ENCODE measurements at places on chromosomes 2 and 18.

DNA sequence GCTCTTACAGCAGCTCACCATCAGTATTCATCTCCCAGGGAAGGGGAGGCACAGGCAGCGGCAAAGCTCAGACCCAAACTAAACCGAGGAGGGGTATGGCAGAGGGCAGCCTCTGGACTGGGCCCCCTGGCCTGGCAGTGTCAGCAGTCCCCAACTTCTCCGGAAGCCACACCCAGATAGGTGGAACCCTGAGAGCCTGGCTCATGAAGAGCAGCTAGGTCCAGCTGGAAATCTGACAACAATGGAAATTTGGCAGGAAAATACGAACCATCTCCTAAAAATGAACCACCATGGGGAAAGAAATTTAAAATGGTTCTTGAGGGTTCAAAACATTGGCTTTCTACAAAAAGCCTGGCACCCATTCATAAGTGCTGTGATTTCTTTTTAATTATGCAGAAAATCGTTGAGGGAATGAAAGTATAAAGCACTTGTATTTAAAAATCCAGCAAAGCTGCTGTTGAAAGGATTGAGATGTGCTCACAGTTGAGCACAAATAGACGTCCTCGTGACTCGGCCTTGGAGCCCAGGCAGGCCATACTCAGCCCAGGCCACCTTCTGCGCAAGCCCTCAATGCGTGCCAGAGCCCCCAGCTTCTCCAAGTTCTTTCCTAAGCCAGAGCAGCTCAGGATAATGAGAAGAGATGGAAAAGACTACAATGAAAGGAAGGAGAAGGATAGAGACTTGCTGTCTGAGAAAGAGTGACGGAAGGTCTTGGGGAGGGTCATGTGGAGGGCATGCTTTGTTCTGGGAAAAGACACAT, 93.0 kb downstream of the COL6A3 start:
- no peak for DNase-seq

DNA sequence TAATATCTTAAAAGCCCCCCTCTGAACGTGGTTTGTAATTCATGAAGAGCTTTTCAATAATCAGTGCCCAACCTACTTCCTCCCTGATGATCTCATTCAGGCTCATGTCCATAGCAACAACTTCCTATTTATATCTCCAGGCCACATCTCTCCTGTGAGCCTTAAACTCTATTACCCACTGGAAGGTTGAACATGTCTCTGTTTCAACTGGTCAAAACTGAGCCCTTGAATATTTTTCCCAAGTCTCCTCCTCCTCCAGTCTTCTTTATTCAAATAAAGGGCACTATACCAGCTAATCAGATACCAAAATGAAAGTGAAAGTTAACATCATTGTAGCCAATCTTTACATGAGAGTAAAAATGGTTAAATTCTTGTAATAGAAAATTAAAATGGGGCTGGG, 63.7 kb upstream of the ITGA4 start:
- no peak for DNase-seq

DNA sequence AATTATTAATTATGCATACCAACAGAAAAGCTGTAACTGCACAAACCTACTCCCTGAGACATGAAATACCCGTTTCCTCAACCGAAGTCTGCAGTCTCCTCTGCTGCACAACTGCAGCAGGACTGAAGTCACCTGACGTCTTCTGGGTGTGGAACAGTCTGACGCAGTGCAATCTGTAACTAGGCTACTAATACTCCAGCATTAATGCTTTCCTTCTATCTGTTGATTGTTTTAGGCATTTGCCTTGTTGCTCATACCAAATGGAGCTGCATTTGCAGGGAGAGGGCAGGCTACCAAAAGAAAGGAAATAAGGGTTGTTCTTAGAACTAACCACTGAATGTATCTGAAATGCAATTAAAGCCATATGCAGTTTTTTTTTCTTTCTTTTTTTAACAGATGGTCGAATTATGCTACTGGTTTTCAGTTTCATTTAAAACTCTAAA, 40.1 kb downstream of the RTN4 start:
- peak; percentile 8 for DNase-seq

DNA sequence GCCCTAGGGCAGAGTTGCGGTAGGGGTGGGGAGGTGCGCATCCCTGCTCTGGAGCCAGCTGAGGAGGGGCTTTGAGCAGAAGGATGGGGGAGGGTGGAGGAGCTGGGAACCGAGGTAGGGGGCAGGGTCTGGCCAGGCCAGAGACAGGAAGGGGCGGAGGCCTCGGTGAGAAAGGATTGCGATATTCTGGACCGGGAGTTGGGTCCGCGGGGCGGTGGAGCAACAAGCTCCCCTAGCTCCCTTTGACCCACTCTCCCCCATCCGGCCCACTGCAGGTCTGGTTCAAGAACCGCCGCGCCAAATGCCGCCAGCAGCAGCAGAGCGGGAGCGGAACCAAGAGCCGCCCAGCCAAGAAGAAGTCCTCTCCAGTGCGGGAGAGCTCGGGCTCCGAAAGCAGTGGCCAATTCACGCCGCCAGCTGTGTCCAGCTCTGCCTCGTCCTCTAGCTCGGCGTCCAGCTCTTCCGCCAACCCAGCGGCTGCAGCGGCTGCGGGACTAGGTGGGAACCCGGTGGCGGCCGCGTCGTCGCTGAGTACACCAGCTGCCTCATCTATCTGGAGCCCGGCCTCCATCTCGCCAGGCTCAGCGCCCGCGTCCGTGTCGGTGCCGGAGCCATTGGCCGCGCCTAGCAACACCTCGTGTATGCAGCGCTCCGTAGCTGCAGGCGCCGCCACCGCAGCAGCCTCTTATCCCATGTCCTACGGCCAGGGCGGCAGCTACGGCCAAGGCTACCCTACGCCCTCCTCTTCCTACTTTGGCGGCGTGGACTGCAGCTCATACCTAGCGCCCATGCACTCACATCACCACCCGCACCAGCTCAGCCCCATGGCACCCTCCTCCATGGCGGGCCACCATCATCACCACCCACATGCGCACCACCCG, 4.8 kb downstream of the OTX1 start:
- DNase-seq: no peak

DNA sequence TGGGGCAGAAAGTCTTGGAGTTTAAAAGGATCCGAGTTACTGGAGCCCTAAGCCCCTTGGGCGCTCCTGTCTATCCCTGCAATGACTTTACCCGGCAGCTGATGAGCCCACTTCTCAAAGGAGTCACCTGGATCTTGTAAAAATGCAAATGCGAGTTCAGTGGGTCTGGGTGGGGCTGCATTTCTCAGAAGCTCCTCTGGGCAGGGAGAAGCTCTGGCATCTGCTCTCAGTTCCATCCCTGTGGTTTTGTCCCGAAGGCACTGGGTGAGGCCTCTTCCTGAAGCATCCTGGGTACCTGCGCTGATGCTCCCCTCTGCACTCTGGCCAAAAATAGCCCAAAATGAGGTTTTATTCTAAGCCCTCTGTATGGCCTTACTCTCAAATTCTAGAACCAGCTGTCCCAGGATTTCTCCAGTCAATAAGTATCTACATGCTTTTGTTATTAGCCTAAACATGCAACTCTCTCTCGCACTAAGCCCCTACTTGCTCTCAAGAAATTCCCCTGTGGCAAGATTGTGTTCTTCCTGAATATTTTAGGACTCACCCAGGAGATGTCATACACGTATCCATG, 167.8 kb upstream of the APCDD1 start:
- DNase-seq: no peak

GRCh38 chr2:10647441-10647840, 42.3 kb downstream of the NOL10 start:
- DNase-seq: no peak

GRCh38 chr2:85429213-85429923, 10.9 kb downstream of the SH2D6 start:
- no peak for DNase-seq

- no peak for DNase-seq
These were observed 57.5 kb downstream of the WDPCP start for GRCh38 chr2:63530704-63531279.

DNA sequence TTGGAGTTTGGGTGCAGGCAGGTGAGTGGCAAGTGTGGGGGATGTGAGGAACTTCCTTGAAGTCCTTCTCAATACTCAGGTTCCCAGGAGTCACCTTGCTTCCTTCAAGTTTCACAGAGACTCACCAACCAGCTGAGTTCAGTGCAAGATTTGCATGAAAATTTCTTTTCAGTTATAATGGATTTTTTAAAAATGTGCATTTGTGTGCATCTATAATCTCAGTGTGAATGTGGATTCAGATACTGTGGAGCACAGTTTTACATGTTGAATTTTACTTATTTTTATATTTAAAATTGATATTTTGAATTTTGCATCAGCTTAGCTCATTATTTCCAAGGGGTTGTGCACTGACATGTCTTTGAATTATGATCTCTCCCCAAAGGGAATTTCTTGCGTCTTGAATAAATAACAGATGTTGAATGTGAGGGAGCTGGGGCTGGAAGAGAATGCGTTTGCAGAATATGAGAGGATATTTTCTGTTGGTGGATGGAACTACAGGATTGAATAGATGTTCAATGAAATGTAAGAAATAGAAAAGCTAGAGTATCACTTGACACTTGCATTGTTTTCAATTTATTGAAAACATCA, 184.3 kb downstream of the RPRM start:
- DNase-seq: no peak

DNA sequence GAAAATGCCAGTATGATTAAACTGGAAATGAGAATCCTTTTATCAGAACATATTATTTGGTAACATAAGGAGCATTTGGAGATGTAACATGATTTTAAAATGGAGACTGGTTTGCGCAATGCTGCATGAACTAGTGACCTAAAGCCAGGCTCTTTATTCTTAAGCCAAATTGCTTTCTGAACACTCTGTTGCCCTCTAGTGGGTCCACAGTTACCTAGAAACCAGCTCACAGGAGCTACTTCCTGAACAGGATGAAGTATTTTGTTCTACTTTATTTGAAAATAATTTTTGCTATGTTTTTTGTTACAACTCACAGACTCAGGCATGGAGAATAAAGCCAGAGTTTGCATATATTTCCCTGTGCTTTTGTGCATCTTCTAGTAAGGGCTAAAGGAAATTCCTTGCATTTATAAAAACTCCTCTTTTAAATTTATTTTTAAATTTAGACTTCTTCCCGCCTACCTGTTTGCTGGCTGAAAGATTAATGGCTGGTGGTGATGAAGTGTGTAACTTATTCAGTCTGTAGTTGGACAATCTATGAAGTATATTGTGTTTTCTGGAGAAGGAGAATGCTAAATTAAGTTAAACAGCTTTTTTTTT, 146.7 kb downstream of the PARD3B start:
- no peak for DNase-seq

GRCh38 chr2:229273723-229274338, 2.7 kb upstream of the PID1 start:
- no peak for DNase-seq

DNA sequence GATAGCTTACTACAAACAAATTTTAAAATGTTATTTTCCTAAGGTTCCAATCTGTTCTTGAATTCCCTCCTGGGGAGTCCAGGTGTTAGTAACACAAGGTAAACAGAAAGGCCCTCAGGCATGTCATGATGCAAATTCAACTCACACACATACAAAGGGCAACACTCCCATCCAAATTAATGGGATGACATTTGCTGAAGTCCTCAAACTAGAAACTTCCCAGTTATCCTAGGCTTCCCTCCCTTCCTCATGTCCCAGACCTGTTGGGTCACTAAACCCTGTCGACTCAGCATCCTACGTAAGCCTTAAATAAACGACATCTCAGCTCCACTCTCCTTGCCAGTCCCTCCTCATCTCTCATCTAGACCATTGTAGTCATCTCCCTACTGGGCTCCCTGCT, 85.1 kb downstream of the GREB1L start:
- DNase-seq: no peak

DNA sequence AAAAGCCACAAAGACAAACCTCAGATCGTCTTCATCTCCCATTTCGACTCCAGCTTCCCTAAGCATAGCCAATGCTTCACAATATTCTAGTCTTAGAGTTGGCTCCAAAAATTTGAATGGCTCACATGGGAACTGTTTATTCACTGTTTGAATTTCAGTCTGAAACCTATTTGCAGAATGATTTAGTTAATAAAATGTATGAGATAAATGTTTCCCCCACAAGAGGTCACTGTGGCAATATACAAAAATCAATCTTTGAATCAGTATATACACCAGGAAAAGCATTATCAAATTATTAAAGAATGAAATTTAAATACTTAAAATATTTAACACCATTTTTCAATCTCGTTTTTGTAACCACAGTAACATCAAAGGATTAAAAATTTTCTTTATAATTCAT, 40.0 kb upstream of the MCM6 start:
- DNase-seq: no peak

DNA sequence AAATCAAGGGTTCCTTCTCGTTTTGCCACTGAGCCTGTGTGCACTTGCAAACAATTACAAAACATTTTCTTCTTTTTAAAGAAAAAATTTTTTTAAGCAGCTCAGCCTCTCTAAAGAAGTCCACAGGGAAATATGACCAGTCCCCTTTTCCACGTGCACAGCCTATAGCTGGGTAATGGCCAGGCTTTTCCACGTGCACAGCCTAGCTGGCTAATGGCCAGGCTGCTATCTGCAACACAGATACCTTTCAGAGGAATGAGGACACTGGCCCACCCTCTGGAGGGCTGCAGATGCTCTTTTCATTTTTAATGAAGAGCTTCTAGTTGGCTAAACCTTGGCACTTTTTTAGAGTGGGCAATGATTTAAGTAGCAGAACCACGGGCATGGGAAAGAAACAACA, 46.3 kb downstream of the ASB18 start:
- no peak for DNase-seq

- DNase-seq: no peak
These were observed 30.8 kb upstream of the TMEM214 start for GRCh38 chr2:27001950-27002349.

DNA sequence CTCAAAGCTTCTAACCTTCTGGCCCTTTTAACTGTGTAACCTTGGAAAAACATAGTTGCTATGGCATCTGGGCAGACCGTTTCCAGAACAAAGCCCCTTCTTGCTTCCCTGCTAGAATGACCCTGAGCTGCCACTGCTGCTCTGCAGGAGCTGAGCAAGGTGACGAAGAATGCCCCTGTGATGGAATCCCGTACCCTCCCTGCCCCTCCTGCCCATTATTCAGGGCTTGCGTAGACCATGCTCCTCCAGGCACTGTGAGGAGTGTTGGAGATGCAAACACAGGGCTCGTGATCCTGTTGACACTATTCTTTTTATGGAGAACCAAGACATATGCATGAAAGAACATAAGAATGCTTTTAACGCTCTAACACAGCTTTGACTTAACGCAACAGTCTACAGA, 191.1 kb downstream of the CDH2 start:
- no peak for DNase-seq

- DNase-seq: no peak
These were observed 659.3 kb downstream of the ERBB4 start for GRCh38 chr2:211879323-211879722.

GRCh38 chr2:237122214-237122666, 36.6 kb downstream of the COPS8 start:
- no peak for DNase-seq

- DNase-seq: no peak
These were observed 29.0 kb downstream of the PRKCE start for GRCh38 chr2:45680351-45680967.
